ENCODE measurements at places on chromosomes 3 and 15. TPM values are rescaled to one million over a fixed set of nuclear protein-coding genes. Genes with fewer than 3 reads are reported as not detected.

- no peaks in the 10 kb centered on the region for H3K4me1 ChIP-seq
- no peak for DNase-seq
- no peak overlapping the region for H3K4me3 ChIP-seq
- H3K36me3 ChIP-seq, result no peaks in the 10 kb centered on the region
- H3K27me3 ChIP-seq, result no peaks in the 10 kb centered on the region
- no peak overlapping the region for H3K27ac ChIP-seq
These were observed 76.3 kb downstream of the SUCNR1 start for GRCh38 chr3:151949706-151950105.

GRCh38 chr15:52042051-52042851, 23.2 kb downstream of the MAPK6 start:
- no peak for DNase-seq
- H3K27me3 ChIP-seq, result no peaks in the 10 kb centered on the region
- no peak overlapping the region for H3K27ac ChIP-seq

GRCh38 chr15:34730701-34731100, 24.1 kb downstream of the GJD2 start:
- peaks cover 2% of the 10 kb centered on the region for H3K4me1 ChIP-seq
- H3K36me3 ChIP-seq, result no peaks in the 10 kb centered on the region

Gene CHRNA7
- 19.1 TPM for total RNA-seq

Measured in glutamatergic neuron (in vitro differentiated cells).